ENCODE measurements at places on chromosomes 7 and 10.

- peak; percentile 42 for DNase-seq
These were observed 68.0 kb downstream of the LANCL2 start for GRCh38 chr7:55432939-55433784.

DNA sequence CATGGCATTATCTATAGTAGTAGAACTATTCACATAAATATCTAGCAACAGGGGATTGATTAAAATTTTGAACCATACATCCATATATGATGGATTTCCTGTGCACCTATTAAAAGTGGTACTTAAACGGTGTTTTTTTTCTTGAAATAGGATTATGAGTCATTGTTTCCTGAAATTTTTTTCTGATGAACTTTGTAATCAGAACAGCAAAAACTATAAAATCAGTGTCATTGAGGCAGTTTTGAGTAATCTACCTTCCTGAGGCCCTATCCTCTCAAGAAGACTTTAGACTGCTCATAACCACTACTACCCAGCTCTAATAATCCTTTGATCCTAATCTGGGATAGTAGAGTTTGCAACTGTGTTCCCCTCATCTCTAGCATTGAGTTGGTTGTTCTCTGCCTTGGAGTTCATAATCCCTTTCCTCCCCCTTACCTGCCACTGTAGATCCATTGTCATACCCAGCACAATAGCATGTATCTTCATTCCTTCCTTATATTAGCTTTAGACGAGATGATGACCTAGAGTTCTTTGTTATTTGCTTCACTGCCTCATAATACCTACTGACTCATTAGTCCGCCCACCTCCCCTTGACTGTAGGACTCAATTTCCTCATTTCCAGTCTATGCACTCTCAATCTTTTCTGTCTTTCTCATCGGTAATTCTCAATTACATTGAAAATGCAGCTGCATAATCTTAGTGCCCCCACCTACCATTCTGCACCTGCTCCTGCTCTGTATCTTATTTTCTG, 133.4 kb downstream of the LRRC4 start:
- DNase-seq: peak; percentile 41

DNA sequence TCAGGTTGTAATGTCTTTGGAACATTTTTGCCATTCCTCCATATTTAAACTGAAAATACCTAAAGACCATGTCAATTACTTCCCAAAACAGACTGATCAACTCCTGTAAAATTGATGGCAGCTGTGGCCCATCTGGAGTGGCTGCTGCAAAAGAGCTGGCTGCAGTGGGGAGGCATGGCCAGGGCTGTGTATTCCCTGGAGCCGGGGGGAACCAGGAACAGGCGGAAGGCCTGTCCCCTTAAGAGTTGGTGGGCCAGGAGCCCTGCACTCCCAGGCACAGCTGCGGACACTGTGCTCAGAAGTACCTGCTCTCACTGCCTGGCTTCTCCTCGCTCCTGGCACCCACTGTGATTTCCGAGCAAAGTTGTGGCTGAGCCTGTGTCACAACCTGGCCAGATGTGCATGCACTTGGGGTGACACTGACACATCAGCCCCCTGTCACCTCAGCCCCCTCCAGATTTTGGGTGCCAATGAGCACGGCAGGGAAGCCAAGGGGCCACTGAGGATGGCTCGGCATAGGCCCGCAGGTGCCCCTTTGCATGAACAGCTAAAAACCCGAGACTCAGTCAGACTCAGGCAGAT, 116.1 kb downstream of the DGKB start:
- DNase-seq: no peak

GRCh38 chr7:94297397-94297838, 97.3 kb upstream of the COL1A2 start:
- DNase-seq: peak; percentile 81

GRCh38 chr10:94006591-94007550, 13.1 kb downstream of the PLCE1 start:
- DNase-seq: no peak

- DNase-seq: peak; percentile 74
These were observed at the start of gene SLC29A3 for GRCh38 chr10:71319042-71319799. SLC29A3 (plus strand) TSS chr10:71319259; CDS start chr10:71319310, 51 bp downstream.

- no peak for DNase-seq
These were observed 132.6 kb downstream of the SEMA3D start for GRCh38 chr7:85054306-85054705.

DNA sequence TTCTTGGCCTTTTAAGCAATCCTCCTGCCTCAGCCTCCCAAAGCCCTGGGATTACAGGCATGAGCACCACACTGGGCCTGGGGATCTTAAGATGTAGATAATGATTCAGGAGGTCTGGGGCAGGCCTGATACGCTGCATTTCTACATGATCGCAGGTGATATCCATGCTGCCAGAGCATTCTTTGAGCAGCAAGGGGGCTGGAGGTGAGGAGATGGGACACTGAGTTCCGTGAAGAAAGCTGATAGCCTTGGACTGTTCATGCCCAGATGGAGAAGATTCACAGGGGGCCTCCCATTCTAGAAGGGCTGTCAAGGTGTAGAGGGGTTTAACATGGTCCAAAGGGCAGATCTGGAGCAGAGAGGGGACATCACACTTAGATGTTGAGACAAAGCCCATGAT, 480.3 kb downstream of the RPS24 start:
- no peak for DNase-seq

- DNase-seq: no peak
These were observed 85.4 kb downstream of the THSD7A start for GRCh38 chr7:11746591-11746990.

DNA sequence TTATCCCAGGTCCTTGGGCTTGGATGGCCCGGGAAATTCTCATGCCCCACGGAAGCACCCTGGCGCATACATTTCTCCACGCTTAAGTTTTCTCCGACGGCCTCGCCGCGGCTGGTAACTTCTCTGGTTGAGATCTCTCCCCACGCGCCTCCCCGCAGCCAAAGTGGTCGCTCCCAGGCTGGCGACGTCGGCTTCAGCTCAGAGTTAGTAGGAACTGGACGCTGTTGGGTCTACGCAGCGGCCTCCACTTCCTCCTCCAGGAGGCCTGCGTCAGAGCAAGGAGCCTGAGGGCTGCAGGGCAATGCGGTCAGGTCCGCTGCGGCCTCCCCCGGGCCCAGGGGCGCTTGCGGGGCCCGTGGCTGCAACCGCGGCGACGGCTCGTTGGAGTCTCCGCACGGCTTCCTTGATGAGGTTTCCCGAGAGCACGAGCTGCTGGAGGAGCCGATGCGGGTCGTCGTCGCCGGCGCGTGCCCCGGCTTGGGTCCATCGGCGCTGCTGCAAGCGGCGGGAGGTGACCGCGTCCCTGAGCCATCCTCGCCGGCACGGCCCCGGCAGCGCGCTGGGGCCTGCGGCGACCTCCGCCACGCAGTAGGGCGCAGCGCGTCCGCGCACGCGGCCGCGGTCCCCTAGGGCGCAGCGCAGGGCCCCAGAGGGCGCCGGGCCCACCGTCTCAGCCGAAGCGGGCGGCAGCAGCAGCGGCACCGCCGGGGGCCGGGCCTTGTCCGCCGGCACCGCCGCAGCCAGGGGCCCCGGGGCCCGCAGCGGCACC, 744 bp downstream of the FRAT2 start:
- peak; percentile 52 for DNase-seq

DNA sequence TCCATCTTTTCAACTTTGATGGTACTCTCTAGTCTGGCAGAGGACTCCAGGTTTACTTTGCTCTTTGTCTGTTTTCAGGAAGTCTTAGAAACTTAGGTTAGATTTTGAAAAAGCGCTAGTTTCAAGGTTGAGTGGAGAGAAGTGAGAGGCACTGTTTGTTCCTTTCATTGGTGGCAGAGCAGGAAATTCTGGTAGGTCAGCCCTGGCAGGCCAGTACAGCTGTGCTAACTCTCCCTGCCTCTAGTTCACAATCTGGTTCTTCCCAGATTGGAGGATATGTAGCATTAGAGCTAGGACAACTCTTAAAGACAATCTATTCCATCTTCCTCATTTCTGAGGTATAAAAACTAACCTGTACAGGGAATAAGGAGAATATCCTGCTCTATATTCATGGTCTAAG, 160.9 kb upstream of the FZD1 start:
- DNase-seq: no peak

DNA sequence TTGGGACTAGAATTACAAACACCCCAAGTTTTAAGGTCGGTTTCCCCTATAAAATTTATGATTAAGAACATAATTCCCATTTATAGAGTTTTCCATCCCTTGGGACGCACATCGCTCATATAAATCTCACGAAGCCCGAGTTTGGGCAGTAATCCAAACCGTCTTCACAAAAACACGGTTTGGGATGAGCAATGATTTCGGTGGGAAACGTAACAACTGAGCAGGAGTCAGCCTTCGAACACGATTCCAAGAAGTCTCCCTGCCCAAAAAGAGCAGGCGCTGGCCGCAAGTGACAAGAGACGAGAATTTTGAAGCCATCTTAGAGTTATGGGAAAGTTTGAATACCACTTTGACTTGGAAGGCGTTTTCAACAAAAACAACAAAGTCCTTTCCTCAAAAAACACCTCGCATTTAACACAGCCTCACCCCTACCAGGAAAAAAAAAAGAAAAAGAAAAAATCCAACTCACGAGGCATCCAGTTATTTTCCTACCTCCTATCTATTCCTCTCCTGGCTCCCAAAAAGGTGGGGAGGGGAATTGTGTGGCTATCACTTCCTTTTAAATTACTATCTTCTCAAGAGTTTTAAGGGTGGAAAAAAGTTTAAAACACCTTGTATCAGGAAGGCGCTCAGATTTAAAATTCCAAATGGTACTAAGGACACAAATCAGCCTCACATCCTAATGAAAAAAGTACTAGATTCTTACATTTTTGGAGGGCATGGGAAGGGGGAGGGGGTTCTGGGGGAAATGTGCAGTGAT, 1.6 kb downstream of the SEPHS1 start:
- DNase-seq: peak; percentile 49

GRCh38 chr10:66277481-66277880, 648.4 kb upstream of the LRRTM3 start:
- DNase-seq: no peak

- no peak for DNase-seq
These were observed 129.3 kb downstream of the GLI3 start for GRCh38 chr7:42107484-42108240.
